Activated T-cell treated with anti-CD3 and anti-CD28 coated beads, Interleukin-2, amount 50 U/mL, for 48 hours (primary cell): ENCODE measurements at places on chromosomes 4 and X.

- DNase-seq = no peak
Observed at GRCh38 chr4:40403081-40403480, 67.9 kb downstream of the CHRNA9 start.

GRCh38 chr4:53378171-53378482 is 686 bp downstream of the FIP1L1 start:
- no peak for DNase-seq

- DNase-seq = no peak
Observed at GRCh38 chr4:41213625-41214135, 662 bp downstream of the APBB2 start.

DNA sequence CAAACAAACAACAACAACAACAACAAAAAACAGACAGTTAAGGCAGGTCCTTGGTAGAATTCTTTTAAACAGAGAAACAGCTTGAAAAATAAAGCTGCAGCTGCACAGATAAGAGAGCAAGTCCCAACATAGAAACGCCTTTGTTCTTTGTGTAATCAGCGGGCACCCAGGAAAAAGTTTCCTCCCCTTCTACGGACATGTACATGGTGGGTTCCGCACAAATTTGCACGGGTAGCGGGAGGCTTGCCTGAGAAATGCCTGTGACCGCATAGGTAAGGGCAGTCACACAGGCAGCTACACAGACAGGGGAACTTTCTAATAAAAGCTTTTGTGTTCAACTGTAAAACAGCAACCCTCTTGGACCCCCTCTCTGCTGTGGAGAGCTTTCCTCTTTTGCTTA is 25.7 kb upstream of the CT47A1 start:
- no peak for DNase-seq

DNA sequence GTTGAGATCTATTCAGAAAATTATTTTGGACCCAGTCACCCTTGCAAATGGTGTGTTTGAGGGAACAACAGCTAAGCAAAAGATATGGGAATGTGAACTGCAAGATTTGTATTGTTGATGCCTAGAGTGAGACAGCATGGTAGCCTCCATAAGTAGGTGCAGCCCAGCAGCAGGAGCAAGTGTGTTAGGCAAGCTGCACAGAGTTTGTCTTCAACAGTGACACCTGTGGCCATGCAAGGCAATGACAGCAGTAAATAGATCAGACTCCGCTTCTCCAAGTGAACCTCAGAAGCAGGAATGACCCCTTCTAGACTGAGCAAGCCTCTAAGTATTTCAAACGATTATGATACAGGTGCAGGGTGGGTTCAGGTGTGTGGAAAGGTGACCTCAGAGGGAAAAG is 133.4 kb upstream of the MSX1 start:
- no peak for DNase-seq

GRCh38 chrX:46904626-46905025 is 7.6 kb upstream of the JADE3 start:
- DNase-seq = no peak

DNA sequence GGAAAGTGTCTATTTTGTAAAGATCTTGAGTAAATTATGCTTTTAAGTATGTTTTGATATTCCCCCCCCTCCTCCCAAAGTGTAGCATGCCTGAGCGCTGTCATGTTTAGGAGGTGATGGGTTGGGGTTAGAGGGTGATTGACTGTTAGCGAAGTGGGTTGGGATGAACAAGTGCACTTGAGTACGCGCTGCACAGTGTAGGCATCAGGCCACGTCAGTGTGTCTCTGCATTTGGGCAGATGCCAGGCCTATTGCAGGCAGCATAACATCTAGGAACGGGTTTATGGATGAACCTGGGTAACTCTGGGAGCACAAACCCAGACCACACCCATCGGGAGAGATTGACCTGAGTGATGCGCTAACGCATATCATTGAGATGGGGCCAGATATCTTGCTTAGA is 111.2 kb downstream of the TBL1X start:
- DNase-seq = no peak

DNA sequence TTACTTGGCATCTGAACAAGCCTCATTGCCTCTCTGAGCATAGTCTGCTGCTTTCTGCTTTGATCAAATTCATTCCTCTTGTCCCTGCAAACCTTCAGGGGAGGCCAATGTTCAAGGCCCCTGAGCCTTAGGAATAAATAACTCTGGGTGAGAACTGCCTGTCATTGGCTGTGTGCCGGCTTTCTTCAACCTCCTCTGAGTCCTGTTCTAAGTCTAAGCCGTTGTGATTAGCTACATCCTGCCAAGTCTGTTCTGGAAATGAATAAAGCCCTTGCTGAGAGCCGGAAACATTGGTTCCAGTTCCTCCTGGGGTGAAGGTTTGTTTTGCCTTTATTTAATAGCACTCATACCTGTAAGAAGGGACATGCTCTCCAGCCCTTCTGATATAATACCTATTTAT is 13.8 kb downstream of the RNF4 start:
- DNase-seq = no peak

- no peak for DNase-seq
Observed at GRCh38 chrX:120485315-120485637, 16.2 kb upstream of the LAMP2 start.

- DNase-seq = no peak
Observed at GRCh38 chr4:123452616-123453015, 56.0 kb downstream of the SPRY1 start.
